ENCODE measurements at places on chromosomes 5 and 9.

- no peak for DNase-seq
Measured at GRCh38 chr5:122401976-122402725, 90.1 kb downstream of the SNCAIP start.

GRCh38 chr9:92179286-92180001 lies 64.2 kb upstream of the SPTLC1 start:
- no peak for DNase-seq

DNA sequence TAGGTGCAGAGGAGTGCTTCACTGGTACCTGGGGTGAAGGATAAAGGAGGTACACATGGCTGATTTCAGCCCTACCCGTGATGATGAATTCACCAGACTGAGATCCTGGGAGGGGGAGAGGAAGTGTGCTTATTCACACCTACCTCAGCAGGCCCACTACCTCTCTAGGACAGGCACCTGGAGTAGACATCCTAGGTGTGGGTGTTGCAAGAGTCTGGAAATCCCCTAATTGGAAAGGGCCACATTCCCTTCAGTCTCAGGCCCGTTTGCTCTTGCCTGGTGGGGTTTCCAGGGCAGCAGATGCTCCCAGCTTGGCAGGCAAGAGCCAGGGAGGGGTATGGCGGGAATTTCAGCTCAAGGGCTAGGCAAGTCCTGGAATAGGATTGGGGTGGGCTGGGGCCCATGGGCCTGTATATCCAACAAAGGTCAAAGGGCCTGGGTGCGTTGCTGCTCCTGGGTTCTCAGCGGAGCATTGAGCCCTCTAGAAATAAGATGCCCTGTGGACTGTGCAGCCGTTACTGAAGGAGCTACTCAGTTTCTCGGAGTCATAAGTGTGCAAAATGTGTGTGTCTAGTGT lies 5.8 kb upstream of the CCL21 start:
- DNase-seq: no peak

GRCh38 chr9:31210978-31211570 lies 1173.4 kb upstream of the ACO1 start:
- DNase-seq: no peak

- DNase-seq: no peak
Measured at GRCh38 chr5:104352954-104353353, 790.4 kb upstream of the NUDT12 start.

- no peak for DNase-seq
Measured at GRCh38 chr5:168681556-168682183, 102.5 kb upstream of the PANK3 start.

GRCh38 chr9:97596906-97597305 lies 36.3 kb downstream of the TSTD2 start:
- no peak for DNase-seq

DNA sequence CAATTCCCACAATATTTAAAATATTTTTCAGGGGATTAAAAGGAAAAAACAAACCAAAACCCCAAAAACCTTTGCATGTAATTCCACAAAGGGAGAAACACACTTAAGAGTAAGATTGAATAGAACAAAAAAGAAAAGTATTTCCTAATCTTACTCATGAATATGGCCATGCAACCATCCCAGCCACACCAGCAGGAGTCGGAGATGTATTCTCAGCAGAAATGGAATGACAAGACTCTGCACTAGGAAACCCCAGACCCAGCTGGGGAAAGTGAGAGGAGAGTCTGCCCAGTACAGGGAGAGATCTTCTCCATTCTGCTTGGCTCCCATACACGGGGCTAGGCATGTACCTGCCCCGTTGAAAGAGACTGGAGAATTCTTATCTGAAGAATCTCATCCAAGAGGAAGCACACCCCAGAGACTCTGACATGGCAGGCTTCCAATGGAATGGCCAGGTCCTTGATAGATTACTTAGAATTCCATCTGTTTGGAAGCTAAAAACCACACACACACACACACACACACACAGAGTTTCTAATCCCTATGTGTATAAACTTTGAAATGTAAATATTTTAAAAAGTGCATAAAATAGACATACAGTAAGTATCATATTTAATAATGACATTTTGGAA lies 118.8 kb downstream of the GADD45G start:
- DNase-seq: no peak

- peak; percentile 75 for DNase-seq
Measured at GRCh38 chr5:55096861-55097260, 5.6 kb upstream of the GZMA start.

GRCh38 chr9:136531904-136532798 lies 13.7 kb downstream of the NOTCH1 start:
- DNase-seq: no peak

DNA sequence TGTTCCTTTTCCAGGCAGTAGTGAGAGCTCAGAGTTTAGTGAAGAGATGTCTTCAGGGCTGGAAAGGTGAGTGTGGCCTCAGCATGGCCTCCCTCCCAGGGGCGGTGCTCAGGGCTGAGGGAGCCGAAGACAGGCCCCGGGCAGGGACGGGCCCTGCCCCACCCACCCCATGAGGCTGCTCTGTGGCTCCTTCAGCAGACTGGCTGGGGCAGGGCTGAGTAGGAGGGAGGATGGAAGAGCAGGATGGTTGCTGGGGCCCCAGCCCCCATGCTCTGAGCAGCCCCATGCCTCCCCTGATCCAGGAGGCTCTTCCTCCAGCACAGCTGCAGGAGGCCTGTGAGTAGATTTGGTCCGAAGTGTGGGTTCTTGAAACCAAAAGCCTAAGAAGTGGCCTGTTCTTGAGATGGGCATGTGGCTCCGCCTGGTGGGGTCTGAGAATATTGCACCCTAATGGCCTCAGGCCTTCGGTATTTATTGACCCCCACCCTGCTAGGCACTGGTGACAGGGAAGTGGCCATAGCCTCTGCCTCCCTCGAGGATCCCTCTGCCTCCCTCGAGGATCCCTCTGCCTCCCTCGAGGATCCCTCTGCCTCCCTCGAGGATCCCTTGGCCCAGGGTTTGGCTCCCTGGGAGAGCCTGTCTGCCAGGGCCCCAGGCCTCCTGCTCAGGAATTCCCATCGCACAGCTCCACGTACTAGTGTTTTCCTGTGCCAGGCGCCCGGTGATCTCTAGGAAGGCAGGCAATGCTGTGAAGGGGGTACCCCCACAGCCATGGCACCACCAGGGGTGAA lies 65.4 kb upstream of the GARNL3 start:
- peak; percentile 73 for DNase-seq

GRCh38 chr5:59728356-59728755 lies 165.2 kb downstream of the PDE4D start:
- no peak for DNase-seq

DNA sequence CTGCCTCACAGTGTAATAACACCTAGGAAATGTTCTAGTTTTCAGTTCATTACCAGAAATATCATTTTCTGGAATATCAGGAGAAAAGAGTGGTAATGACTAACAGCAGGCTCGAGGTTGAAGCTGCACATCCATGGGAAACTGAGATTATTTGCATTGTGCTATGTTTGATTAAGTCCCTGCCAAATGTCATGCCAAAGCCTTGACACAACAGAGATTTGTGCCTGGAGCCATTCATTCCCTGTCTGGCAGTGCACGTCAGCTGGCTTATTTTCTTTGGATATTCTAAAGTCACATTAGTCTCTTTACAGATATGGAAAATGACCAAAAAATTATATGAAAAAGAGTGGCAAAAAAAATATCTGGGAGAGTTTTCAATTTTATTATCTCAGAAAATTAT lies 848.0 kb downstream of the PTPRD start:
- no peak for DNase-seq

DNA sequence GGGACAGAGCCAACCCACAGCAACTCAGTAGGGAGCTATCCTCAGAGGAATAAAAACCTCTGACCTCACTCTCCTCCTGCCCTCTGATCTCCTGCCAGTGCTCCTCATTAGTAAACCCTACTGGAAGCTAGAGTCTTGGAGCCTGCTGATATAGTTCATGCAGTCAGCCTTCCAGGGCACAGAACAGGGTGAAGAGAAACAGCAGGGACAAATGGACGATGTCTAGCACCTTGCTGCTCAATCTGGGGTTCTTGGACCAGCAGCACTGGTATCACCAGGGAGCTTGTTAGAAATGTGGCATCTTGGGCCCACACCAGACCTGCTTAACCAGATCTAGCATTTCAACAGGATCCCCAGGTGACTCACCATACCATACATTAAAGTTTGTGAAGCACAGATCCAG lies 5.5 kb upstream of the GALNT12 start:
- no peak for DNase-seq

DNA sequence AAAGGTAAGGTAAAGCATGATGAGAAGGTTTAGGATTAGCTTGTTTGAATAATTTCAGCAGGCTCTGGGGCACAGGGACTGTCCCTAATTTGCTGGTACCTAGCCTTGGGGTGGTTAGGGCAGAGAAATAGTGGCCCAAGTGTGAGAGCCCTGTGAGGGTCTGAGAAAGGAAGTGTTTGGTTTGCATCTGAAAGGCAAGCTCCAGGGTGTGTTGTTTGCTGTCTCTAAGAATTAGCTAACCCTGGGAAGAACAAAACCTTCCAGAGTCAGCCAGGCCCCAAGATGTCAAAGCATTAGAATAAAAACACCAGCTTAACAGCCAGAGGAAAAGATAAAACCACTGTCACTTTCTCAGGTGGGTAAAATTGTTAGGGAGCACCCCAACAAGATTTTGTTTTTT lies 31.0 kb downstream of the TMEM252 start:
- DNase-seq: no peak

DNA sequence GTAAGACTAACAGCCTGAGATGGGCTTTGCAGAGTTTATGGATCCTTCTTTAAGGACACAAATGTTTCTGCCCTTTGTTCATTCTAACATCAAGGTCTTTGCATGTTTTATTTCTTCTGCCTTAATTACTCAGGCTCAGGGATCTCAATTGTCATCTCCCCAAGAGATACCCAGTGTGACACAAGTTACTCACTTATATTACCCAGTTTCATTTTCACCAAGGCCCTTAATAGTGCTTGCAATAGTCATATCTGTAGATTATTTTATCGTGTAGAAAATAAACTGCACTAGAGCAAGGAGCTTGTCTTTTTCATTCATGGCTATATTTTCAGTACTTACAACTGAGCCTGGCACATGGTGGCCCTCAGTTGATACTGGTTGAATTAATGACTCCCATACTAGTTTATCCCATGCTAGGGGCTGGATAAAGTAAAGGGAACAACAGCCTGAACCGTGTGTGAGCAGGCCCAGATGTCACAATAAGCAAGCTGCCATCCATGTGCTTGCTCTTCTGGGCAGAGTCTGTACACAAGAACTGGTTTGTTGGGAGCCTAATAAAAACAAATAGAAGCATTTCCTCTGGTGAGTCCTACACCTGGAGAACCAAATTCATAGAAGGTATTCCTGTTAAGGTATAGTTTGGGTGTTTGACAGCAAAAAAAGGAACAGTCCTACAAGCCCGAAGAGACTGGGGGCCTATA lies 112.5 kb upstream of the CD180 start:
- no peak for DNase-seq

- DNase-seq: no peak
Measured at GRCh38 chr5:158792976-158793375, 306.7 kb downstream of the EBF1 start.

DNA sequence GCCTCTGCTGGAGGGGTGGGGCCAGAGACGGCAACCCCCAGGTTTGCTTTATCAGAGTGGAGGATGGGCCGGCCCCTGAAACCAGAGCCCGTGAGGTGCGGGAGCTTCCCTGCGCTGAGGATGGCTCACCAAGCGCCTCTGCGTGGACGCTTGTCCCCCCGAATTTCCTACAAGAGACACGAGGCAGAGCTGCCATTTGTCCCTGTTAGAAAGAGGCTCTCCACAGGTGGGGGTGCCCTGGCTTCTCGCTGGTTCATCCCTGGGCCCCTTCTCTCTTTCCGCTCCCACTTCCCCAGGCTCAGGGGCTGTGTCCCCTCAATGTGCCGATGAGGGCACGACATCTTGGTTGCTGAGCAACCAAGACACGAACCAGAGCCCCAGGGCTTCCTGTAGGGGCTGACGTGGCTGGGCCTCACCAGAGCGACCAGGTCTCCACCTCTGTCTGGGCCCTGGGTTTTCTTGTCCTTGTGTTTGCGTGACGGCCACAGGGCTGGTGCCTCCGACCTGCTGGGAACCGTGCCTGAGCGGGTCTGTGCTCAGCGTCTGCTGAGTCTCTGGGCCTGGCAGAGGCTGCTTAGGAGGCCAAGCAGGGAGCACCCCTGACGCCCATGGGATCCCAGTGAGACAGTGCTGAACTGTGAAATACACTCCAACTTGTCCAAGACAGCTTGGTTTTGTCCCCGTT lies 119.6 kb upstream of the COL5A1 start:
- DNase-seq: no peak

DNA sequence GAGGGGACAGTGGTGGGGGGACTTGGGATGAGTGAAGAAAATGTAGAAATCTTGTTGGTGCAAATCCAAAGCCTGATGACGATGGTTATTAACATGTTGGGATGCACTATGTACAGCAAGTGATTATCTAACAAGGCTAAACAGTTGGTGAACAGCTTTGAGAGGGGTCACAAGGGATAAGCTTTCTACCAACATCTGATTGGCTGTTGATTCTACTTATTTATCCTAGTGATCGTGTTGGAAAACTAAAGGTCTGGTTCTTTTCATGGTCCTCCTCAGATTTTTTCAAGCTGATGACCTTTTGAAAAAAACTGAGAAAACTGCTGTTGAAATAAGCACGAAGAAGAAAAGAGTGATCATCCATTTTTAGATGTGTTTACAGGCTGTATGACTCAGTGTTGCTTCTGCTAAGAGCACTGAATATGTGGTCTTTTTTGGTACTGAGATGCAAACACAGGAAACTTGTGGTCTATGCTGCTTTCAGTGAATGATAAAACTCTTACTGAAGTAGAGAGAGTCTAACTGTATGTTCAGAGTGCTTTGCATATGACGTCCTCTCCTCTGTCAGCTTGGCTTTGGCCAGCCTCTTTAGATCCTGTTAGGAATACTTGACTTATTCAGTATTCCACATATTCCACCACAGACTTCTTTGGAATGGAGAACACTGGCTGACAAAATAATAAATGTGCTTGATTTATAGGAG lies 174.8 kb downstream of the SLF1 start:
- peak; percentile 69 for DNase-seq

GRCh38 chr9:83330207-83331196 lies 207.7 kb downstream of the FRMD3 start:
- DNase-seq: no peak

Measured in CD4-positive, alpha-beta T cell treated with Interleukin-4 for 4 hours (primary cell).